ENCODE measurements at places on chromosomes 16 and 17.

DNA sequence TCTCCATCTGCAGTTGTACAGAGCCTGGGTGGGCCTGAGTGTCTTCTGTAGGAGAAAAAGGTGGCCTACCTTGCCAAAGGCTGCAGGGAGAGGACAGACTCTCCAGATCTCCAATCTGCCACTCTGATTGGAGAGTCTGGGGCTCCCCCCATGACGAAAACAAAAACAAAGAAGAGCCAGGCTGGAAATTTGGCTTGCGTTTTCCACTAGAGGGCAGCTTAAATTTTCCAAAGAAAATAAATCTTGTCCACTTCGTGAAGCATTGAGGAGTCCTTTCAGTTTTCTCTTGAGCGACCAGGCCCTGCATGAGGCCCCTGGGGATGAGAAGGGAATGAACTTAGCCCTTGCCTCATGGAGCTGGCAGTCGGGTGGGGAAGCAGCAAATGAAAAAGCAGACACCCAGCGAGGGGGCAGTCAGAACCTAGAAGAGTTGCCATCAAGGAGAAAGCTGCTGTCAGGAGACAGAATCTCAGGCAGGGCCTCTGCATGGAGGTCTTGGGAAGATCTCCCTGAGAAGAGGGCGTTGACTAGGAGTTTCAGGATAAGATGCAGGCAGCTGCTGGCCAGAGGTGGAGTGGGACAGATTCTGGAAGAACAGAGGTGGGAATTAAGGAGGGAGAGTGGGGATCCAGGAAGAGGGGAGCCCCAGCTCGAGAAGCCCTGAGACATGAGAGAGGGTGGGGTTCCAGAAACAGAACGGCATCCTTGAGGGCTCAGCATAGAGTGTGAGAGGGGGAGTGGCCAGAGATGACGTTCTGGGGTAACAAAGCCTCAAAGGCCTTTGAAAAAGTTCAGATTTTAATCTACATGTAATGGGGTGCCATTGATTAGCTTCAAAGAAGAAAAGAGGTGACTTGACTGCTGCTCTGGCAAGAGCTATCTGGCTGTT is 8.4 kb upstream of the SHCBP1 start:
- DNase-seq: no peak

DNA sequence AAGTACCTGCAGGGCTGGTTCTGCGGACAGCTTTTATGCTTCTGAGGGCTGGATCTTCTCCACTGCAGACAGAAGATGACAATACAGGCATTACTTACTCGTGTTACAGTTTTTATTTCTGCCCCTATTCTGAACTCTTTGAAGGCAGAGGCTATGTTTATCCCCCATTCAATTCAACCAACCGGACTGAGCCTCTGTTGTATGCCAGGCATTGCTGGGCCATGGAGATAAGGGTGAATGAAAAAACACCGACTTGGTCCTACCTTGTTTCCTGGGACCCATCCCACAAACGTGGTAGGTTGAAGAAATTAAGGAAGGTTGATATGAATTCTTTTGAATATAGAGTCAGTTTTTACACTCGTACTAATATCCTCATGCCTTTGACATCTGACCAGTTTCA is 10.0 kb upstream of the HP start:
- no peak for DNase-seq

DNA sequence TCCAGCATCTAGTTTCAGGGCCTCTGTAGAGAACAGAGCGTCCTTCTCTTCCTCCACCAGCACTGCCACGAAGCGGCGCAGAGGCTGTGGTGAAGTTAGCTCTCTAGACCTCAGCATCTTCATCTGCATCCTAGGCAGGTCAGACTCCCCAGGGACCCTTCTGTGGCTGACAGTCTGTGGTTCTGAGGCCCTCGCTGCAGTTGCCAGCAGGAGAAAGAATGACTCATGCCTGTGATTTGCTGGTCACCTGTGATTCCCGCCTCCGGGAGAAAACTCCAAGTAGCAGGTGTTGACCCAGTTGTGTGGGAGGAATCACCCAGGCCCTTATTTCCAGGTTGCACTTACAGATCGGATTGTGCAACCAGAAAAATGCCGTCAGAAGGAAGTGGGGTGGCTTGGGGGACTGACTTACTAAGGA is 117.3 kb upstream of the CACNG5 start:
- no peak for DNase-seq

GRCh38 chr17:3982113-3982512 is 17.9 kb upstream of the ATP2A3 start:
- DNase-seq: no peak

GRCh38 chr17:6120351-6120750 is 50.2 kb downstream of the WSCD1 start:
- DNase-seq: no peak

- no peak for DNase-seq
These were observed at the start of gene SMURF2 for GRCh38 chr17:64661976-64662773. SMURF2 (minus strand) TSS chr17:64662307; CDS start chr17:64661880, 427 bp downstream.

DNA sequence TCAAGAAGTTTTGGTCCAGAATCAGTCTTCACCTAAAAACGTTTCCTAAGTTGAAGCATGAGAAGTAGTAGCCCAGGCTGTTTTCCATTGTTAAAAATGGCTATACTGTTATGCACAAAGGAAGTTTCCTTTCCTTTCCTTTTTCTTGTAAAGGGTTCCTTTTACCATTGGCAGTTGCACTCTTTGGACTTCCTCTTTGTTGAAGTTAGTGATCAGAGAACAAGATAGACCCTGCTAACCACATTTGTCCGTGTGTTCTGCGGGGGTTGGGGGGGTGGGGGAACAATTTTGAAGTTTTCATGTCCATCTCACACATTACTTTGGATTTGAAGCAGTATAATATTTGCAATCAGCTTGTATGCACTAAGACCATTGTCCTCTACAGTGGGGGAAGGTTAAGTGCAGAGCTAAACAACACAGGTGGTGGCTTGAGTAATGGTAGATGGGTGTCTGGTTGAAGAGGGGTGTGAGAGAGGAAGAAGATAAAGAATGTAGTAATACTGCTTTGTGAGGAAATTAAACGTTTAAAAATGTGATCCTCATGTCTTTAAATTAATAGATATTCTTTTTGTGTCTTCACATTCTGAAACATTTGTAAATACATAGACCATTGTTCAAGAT is 1.4 kb downstream of the LPCAT2 start:
- no peak for DNase-seq

- no peak for DNase-seq
These were observed 18.9 kb downstream of the PSME3IP1 start for GRCh38 chr16:57166951-57167350.

DNA sequence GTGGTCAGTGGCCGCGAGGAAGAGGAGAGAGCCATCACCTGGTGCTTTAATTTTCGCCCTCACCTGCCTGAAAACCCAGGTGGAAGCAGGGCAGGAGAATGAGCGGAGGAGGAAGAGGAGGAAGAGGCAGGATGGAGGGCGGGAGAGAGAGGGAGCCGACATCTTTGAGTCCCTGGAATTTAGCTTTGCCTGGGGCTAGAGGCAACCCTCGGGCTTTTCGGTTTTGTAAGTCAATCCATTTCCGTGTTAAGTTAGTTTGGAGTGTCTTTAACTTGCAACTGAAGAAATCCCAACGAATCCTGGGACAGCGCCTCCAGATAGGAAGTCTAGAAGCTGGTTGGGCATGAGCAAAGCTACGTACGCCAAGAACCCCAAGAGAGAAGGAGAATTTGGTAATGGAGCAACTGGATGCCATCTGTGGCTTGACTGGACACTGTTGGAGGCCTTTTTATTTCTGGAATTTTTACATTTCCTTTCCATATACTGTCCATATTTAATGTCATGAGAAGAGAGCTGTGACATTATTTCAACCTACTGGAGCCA is 36.9 kb upstream of the ATP2A3 start:
- DNase-seq: no peak

DNA sequence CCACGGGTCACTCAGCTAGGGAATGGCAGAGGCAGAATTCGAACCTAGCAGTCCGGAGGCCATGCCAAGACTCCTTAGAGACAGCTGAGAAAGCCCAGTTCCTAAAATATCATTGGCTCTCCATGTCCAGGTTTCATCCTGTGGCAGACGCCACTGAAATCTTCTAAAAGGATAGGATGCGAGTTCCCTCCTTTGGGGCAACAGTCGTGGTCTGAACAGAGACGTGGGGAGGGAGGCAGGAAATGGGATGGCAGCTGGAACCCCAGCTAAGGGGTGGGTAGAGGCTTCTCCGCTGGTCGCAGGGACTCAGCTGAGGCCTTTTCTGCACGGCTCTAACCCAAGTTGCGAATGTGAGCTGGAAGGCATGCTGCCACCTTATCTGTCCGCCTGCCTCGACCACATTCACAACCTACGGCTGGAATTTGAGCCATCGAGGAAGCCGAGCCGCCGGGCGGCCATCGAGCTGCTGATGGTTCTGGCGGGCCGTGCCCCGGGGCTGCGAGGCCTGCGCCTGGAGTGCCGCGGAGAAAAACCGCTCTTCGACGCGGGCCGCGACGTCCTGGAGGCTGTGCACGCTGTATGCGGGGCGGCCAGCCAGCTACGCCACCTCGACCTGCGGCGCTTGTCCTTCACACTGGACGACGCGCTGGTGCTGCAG is 1.9 kb upstream of the HSF4 start:
- DNase-seq: no peak

- DNase-seq: no peak
These were observed 162.8 kb upstream of the ANKFN1 start for GRCh38 chr17:55990332-55991006.

DNA sequence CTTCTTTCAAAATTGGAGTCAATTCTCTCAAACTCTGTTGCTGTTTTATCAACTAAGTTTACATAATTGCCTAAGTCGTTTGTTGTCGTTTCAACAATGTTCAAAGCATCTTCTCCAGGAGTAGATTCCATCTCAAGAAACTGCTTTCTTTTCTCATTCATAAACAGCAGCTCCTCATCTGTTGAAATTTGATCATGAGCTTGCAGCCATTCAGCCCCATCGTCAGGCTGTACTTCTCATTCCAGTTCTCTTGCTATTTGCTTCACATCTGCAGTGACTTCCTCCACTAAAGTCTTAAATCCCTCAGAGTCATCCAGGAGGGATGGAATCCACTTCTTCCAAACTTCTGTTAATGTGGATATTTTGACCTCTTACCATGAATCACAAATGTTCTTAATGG is 230.6 kb downstream of the IRF8 start:
- no peak for DNase-seq

DNA sequence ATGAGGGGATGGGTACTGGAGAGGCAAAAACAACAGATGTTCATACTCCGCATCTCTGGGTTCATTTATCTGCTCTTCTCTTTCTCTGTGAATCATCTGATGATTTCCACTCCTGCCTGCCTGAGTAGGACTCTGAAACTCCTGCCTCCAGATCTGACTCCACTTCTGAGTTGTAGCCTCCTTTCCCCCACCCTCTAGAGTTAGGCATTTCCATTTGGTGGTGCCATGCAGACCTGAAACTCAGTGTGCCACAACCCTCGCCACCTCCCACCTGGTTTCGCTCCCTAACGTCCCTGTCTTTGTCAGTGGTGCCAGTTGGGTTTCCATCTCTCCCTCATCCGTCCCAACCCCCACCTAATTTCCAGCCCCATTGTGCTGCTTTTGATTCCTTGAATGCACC is 126.2 kb downstream of the PRKCB start:
- no peak for DNase-seq

DNA sequence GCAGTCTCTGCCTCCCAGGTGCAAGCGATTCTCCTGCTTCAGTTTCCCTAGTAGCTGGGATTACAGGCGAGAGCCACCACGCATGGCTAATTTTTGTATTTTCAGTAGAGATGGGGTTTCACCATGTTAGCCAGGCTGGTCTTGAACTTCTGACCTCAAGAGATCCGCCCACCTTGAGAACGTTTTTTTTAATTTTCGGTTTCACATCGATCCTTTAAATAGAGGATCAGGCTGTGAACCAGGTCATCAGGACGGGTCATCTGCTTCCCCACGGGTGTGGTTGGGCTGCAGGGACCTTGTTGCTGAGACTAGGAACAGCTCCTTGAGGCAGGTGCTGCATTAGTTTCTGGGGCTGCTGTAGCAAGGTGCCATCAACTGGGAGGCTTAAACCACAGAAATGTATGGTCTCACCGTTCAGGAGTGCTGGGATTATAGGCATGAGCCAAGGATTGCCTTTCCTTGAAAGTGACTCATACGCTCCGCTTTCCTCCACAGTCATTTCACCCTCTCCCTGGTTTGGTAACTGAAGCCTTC is 7.9 kb upstream of the NAGPA start:
- DNase-seq: no peak

DNA sequence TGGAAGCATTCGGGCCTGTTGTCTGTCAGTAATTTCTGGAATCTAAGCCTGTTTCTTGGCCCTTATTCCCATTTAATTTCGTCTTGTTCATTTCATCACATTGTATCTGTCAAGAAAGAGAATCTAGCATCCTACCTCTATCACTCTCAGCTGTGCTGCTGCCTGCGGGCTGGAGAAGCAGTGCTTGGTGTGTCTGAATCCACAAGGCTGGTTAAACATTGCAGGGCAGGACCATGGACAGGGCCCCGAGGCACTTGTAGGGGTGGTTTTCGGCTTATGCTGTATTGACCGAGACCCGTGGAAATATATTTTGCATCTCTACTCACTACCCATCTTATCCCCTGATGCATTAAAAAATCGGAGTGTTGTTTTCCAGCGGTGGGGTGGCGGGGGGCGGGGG is 3.1 kb downstream of the RAB11FIP4 start:
- no peak for DNase-seq

- no peak for DNase-seq
These were observed 141.1 kb downstream of the GSG1L start for GRCh38 chr16:27922433-27922832.

DNA sequence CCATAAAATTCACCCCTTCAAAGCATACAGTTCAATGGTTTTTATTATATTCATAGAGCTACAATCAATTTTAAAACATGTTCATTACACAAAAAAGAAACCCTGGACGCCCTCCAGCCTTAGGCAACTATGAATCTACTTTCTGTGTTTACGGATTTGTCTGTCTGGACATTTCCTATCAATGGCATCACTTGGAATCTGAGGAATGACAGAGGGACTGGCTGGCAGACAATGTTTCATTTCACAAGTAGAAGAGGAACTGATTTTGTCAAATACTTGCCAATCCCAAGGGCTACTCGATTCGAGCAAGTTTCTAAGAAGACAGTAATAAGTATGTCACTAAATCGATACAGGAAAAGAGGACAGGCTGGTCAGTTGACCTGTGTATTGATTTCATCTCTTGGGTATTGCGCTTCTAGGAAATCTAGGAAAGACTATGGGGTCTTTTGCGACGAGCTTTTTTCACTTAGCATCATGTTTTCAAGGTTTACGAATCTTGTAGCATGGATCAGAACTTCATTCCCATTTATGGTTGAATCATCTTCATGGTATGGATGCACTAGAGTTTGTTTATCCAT is 56.6 kb downstream of the RGS9 start:
- no peak for DNase-seq

- no peak for DNase-seq
These were observed 43.8 kb downstream of the TBCD start for GRCh38 chr17:82795615-82796014.

- no peak for DNase-seq
These were observed 143.8 kb upstream of the CRHR1 start for GRCh38 chr17:45640141-45640850.

DNA sequence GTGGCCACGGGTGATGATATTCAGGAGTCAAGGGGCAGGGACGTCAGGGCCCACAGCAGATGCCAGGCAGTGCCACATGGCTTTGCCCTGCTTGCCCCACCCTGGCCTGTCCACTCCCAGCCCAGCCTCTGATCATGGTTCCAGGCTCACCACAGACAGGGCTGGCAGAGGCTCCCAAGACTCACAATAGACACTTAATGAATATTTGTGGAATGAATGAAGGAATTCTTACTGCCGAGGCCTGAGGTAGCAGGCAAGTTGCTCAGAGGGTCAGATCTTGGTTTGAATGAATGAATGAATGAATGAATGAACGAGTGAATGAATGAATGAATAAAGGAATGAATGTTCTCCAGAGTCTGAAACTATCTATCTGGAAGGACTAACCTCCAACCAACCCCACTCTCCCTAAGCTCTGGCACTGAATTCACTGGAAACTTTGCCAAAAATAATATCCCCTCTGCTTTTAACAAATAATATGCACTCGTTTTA is 60.9 kb downstream of the RAI1 start:
- DNase-seq: no peak

All from NCI-H524 treated with DMSO at 0.1 percent for 48 hours (cell line).